ENCODE measurements at places on chromosomes 1 and 21.
A peak's percentile ranks its signal among the peaks of the same experiment; 100 is the strongest.

- DNase-seq, result no peak
These were observed 64.0 kb downstream of the BACH1 start for GRCh38 chr21:29362758-29363157.

- no peak for DNase-seq
These were observed 4.2 kb downstream of the TNFRSF25 start for GRCh38 chr1:6461538-6462411.

- DNase-seq, result peak; percentile 52
These were observed 47.0 kb downstream of the AHDC1 start for GRCh38 chr1:27556781-27557595.

DNA sequence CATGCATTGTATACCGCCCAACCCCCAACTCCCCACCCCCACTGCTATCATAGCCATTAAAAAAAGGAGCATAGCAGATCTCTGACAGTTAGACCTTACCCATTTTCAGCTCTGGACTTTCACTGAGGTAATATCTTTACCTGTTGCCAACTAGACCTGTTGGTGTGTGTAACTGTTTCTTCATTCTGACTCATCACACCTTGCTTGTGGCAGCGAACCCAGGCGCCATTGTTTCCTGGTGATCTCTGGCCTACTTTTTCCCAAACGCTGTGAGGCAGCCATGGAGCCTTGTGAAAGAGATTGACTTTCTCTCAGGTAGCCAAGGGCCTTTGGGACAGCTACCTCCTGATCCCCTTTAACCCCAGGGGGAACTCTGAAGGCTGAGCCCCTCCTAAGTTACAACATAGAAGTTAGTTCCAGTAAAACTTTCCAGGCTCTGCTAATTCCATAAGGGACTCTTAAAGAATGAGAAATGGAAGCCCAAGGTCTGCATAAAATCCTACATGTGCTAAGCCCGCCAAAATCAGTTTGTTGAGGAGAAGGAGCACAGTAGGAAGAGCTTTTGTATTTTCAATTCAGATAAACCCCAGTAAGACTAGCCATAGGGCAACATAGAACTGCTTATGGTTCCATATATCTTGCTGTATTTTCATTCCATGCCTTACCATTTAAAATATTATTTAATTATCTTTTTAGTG lies 196.1 kb upstream of the CAMK1G start:
- DNase-seq, result no peak

GRCh38 chr1:98373056-98373455 lies 288.5 kb upstream of the SNX7 start:
- no peak for DNase-seq

GRCh38 chr1:213564215-213564659 lies 423.5 kb upstream of the PROX1 start:
- DNase-seq, result no peak

DNA sequence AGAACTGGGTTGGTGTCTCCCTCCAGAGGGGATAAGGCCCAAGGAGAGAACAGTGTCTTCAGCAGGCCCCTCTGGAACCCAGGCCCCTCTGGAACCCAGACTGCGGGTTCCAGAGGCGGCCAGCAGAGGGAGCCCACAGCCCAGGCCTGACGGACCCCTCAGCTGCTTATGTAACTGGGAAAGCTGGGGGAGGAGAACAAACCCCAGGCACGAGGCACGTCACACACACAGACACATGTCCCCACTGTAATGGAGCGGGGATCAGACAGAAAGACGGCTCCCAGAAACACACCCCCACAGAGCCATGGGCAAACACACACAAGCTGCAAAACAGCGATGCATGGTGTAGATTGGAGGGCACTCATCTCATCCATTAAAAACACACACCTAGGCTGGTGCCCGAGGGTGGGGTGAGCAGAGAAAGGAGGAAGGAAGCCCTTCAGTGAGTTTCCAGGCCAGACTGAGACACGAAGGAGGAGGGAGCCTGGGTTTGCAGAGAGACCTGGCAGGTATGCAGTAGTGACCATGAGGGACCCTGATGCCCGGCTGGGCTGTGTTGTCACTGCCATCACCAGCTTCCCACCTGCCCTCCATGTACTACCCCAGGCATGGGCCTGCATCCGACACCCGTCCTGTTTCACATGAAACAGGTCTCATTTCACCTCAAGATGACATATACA lies 2.8 kb upstream of the IGSF8 start:
- DNase-seq, result peak; percentile 57

DNA sequence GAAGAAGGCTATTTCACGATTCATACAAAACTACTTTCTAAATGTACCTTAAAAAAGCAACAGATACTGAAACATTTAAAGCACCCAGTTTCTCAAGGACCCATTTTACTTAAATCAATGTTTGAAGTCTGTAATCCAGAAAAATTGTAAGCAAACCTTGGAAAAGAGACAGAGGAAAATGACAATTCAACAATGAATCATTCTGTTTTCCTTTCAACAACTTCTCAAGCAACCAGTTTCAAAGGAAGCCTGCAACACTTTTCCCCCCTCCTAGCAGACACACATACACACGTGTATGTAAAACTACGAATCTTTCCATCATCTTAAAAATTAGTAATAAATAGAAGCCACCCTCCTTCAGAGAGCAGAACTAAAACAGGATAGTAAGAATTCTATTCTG lies 1.2 kb downstream of the RERE start:
- no peak for DNase-seq

GRCh38 chr1:20265250-20265649 lies 25.4 kb upstream of the VWA5B1 start:
- DNase-seq, result no peak

- no peak for DNase-seq
These were observed 11.5 kb downstream of the ZP4 start for GRCh38 chr1:237879195-237879594.

DNA sequence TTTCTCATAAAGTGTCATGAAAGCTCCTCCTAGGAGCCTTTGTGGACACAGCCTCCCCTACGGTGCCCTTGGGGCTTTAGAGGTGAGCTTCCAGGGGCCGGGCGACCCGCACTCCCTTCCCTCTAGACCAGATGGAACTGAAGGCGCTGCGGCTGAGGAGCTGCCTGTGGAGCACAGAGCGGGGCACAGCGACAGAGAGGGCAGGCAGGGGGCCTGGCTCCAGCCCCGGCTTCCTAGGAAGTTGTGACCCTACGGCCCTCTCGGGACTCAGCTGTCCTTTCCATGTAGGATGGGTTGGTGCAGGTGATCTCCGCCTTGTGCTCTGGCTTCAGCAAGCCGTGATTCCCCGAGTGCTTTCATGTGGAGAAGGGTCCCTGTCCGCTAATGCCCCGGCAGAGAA lies 23.6 kb upstream of the NEK2 start:
- DNase-seq, result no peak

DNA sequence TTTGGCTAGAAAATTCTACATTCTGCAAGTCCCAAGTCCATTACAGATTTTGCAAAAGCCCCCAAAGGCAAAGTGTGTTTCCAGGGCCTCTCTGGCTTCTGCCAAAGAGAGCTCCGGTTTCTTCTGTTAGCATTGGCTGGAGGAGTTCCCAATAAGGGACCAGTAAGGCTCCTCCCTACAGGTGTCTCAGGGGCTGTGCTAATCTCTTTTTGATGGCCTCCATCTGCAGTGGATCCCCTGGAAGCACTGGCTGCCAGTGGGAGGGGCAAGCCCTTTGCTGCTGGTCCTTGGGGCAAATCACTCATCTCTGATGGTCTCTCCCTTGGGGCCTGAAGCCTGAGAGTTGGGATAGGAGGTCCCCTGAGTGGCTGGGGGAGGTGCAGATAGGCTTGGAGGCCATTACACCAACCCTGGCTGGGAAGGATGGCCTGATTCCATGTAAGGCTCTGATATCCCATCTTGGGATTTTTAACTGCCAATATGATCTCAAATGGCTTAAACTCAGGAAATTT lies 89.1 kb upstream of the USP24 start:
- DNase-seq, result no peak

Measured in stimulated activated CD8-positive, alpha-beta memory T cell treated with anti-CD3 and anti-CD28 coated beads, Interleukin-12 subunit alpha, Interleukin-12 subunit beta, amount 100 ng/mL, for 1 hour (primary cell).